ENCODE measurements at places on chromosomes 7 and 10.

DNA sequence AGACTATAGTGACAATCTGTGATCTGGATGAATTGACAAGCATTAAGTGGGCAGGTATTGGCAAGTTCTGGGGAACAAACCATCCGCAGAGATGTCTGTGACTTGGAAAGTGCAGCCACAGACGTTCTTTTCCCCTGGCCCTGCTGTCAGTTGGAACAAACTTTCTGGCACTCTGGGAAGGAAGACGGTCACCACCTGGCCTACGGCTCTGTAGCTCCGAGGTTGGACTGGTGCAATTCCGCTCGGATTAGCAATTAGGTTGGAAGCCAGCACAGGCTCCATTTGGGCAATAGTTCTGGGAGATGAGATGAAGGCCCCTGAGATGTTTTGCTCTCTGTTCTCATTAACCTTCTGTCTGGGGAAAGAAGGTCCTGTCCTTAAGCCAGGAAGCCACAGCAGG, 437.5 kb downstream of the CALN1 start:
- DNase-seq: no peak

DNA sequence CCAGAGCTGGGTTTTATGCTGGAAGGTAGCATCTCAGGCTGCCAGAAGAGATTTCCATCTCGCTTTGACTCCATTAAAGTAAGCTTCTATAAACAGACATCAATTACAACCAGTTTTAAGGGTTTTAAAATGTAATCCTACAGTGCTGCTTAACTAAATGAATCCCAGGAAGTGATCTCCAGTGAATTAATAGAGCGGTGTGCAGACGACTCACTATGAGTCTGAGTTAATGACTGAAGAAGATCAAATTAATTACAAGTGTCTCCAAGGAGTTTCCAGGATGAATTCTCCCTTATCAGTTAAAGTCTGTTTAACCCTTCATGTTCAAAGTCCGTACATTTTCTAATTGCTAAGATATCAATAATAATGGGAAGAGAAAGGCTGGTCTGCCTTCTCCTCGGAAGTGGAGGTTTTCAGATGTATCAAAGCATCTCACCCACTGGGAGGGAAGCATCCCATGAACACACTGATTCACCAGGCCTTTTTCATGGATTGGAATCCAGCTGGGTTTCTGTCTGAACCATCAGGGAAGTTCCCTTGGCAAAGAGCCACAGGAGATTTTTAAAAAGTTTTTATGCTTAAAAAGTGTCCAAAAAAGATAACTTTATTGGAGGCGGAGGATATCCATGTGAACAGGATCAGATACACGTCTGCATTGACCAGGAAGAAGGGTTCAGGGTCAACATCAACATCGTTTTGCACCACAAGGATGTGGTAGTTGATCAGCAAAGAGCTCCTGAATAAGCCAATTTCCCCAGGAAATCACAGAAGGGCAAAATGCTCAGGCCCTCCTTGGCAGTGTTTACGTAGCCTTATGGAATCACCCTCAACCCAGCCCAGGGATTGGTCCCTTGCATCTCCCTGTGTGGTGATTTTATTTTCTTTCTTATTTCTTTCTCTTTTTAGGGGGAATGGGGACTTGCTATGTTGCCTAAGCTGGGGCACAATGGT, 288.2 kb downstream of the POU6F2 start:
- DNase-seq: no peak

GRCh38 chr7:40870108-40870507, 735.3 kb downstream of the SUGCT start:
- DNase-seq: no peak

- DNase-seq: no peak
Measured at GRCh38 chr7:148747274-148747673, 48.6 kb downstream of the CUL1 start.

GRCh38 chr10:86250399-86250798, 116.2 kb downstream of the GRID1 start:
- no peak for DNase-seq

DNA sequence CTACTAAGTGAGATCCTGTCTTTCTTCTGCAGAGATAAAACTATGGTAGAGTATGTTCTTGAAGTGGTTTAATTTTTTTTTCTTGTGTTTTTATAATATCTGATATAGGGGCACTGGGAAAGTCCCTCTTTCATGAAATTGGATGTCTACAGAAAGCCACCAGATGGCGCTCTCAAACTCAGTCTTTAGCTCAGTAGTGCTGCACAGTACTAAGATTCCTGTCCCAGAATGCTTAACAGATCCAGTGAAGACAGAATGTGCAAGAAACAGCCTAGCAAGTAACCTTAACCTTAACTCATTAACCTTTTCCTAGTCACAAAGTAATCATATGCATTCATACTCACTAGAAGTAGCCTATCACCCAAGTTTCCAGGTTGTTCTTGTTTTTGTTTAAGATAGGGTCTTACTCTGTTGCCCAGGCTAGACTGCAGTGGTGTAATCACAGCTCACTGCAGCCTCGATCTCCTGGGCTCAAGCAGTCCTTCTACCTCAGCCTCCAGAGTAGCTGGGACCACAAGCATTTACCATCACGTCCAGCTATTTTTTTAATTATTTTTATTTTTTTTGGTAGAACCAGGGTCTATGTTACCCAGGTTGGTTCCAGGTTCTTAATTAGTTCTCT, 56.7 kb downstream of the IDE start:
- peak; percentile 55 for DNase-seq

DNA sequence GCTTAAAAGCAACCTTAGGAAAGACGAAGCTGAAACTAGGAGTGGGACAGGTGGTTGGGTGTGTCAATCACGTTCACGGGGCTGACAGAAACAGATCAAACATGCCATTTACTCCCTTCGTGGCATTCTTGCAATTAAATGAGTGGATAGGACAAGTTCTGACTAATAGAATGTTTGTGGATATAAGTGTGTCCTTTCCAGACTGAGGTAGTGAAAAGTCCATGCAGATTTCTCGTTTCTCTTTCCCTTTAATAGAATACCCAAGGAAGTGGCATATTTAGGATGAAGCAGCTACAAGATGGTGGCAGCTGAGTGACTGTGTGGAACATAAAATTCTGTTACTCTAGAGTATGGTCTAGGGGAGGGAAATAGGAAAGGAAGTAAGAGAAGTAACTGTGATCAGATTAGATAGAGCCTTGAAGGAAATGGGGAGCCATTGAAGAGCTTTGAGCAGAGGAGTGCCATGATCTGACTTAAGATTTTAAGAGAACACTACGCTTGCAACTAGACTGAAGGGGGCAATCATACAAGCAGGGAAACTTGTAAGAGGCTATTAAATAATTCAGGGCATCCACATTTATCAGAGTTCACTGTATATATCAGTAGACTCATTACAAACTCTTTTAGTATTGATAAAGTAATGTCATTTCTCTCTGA, 46.3 kb upstream of the HYAL4 start:
- no peak for DNase-seq

DNA sequence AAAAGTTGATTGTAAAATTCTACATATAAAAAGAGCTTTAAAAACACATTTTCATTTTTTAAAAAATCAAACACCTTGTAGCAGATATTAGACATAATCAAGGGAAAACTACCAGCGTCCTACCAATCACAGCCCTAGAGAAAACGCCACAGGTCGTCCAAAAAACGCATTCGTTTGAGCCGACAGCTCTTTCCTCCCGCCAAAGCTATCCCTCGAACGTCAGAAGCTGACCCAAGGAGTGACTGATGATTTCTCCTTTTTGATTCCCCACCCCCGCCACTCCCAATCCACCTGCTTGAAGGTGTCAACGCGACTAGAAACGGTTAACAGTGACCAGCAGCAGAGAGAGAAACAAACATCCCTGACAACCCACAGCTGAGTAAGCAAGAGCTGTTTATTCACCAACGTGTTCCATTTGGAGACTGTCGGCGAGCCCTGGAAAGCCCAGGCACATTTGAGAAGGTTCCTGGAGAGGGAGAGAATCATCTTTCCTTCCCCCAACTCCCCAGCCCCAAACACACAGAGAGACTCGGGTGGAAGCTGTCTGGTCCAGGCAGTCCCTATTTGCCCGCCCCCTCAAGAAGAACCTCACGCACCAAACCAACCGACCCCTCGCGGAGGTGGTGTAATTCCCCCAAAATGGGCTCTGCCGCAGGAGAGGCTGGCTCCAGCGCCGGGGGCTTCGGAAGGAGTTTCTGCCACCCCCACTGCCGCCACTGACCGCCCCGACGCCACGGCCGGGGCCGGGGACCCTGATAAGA, 622 bp downstream of the CPEB3 start:
- DNase-seq: peak; percentile 36

GRCh38 chr7:45257284-45257683, 99.7 kb downstream of the RAMP3 start:
- no peak for DNase-seq

DNA sequence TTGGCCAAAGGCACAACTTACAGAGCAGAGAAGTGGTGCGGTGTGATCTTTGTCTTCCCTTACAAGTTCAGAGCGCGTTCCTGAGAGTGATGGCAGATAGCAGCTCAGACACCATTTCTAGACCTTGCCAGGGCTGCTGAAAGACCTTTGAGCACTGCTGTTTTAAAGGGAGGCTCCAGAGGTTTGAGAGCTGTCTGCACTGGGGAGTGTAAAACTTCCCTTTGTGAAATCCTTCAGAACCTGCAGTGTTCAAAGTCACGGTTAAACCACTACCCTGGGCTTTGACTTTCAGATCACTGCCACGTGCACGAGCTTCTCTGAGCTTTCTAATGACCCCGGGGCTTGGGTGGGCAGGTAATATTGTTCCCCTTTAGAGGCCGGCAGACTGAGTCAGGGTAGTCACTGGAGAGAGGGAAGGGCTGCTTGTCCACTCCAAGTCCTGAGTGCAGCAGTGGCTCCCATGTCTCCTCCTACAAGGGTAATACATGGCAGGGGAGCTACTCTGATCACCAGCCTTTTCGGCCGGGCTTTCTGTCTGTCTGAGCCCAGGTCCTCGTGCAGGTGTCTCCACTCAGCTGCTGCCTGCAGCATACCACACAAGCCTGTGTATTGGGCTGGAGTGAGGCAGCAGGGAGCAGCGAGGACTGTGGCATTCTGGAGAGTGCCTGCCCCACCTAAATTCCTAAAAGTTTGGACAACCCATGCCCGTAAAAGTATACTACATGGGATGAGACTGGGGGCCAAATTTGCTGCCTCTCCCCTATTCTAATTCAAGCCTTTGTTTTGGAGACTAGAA, 63.3 kb downstream of the ZMIZ1 start:
- no peak for DNase-seq

GRCh38 chr10:69801434-69802315, at the start of gene COL13A1:
TSS of gene COL13A1 (plus strand) at chr10:69801906. CDS start at chr10:69802424, 518 bp downstream.
- no peak for DNase-seq

DNA sequence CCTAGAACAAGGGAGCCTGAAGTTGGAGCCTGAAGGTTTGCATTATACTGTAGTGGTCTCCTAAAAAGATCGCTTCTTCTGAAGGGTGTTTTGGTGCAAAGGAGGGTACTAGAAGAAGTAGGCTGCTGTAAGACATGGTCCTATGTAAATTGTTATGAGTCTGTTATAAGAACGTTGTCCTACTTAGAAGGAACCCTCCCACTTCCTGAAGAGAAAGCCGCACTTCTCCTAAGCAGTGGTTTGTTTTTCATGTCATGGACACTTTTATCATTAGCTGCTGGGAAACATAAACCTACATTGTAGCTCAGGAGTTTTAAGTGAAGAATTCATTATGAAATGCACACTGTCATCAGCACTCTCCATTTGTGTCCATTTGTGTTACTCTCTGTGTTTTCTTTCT, 129.1 kb upstream of the ITGB1 start:
- DNase-seq: no peak

GRCh38 chr10:72308320-72308987, 34.7 kb downstream of the DDIT4 start:
- no peak for DNase-seq

DNA sequence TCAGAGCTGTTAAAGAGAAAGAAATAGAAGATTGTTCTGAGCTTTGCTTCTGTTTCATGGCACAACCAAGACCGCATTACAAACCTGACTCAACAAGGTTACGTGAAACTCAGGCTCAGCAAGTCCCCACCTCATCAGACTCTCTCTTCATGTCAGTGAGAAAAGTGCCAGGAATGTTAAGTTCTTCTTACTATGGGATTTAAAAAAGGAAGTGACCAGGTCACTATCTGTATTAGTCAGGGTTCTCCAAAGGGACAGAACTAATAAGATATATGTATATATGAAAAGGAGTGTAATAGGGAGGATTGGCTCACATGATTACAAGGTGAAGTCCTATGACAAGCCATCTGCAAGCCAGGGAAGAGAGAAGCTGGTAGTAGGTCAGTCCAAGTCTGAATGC, 25.4 kb upstream of the PAPSS2 start:
- DNase-seq: no peak

- DNase-seq: no peak
Measured at GRCh38 chr7:110775046-110775445, 315.9 kb upstream of the LRRN3 start.

GRCh38 chr10:115593060-115593459, 499.9 kb downstream of the ATRNL1 start:
- no peak for DNase-seq

DNA sequence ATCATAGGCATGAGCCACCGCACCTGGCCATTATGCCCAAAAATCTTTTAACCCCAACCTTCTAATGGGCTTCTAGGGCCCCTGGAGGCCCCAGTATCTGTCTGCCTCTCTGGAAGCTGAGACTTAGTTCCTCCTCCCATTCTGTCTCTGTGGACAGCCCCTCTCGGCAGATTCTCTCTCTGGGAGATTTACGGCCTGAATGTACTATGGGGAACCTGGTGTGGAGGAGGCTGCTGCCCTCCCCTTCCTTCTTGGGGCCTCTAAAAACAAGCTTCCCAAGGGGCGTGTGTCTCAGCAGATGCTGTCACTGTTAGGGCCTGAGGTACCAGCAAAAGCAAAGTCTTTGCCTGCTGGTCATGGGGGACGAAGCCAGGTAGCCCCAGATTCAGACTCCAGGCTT, 35.8 kb upstream of the PRKAR1B start:
- no peak for DNase-seq

DNA sequence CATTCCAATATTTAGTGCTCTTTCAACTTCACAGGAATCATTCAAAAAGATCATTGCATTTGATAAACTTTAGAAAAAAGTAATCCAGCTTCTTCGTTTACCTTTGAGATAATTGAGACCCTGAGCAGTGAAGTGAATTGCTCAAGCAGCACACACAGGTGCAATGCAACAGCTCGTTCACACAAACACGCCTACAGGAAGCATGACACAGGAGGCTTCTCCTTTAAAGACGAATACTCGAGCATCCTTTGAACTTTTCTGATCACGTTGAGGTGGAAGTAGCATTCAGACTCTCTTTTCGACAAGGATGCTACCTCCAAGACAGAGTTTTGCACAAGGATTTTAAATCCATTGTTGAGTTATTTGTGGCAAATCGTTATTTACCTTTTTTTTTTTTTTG, 18.0 kb upstream of the RSU1 start:
- DNase-seq: no peak

- DNase-seq: no peak
Measured at GRCh38 chr7:70267381-70268120, 669.3 kb downstream of the AUTS2 start.

- DNase-seq: no peak
Measured at GRCh38 chr10:79443338-79444198, 1.9 kb downstream of the ZCCHC24 start.

DNA sequence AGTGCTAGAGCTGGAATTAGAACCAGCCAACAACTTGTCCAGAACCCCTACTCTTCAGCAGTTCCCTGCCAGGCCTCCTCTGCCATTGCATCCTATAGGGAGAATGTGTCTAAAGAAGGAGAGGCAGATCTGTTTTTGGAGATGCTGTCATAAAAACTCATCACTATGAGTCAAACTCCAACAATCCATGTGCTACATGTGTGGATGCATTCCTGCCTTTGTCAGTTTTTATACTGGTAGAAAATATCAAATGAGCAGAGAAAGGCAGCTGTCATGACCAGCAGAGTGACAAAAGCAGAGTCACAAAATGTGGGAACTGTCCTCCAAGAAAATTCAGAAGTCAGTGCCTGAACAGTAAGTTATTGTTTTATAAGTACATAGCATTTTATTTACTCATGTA, 93.0 kb downstream of the ABLIM1 start:
- DNase-seq: no peak

GRCh38 chr10:128221807-128222206, 95.6 kb upstream of the MKI67 start:
- DNase-seq: no peak

All from NCI-H446 (cell line).